ENCODE measurements at places on chromosomes 7 and 10.

GRCh38 chr10:74967911-74968666, 141.7 kb downstream of the KAT6B start:
- DNase-seq: no peak

GRCh38 chr10:52742731-52743130, 29.9 kb downstream of the MBL2 start:
- no peak for DNase-seq

- no peak for DNase-seq
These were observed 19.4 kb downstream of the ZMIZ2 start for GRCh38 chr7:44767912-44768627.

DNA sequence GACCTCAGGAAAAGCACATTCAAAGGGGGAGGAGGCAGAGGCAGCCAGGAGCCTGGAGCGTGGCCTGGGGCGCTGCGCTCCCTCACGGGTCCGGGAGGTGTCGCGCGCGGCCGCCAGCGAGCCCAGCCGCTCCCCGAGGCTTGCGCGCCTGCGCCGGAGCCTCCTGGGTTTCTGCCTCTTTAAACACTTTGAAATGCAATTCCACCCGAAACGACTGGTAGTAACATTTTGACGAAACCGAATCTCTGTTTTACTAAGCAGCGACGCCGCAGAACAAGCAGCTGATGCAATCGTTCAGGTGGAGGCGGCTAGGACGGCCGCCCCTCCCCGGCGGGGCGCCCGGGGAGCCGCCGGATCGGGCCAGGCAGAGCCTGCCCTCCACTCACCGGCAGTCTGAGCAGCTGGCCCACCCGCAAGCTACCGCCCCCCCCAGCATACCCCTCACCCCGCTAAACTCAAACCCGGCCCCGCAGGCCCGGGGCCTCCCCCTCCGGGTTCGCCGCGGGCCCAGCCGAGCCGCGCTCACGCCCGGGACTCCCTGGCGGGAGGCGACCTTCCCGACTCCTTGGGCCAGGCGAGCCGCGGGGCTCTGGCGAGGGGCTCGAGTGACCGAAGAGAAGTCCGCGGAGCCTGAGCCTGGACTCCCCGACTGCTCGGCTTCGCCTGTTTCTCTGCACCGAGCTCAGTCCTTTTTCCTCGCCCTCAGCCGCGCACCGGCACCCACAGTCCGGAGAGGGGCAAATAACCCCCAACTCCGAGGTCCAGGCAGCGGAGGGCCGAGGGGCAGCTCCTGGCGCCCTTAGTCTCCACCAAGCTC, 3.2 kb downstream of the MKX start:
- peak; percentile 61 for DNase-seq

DNA sequence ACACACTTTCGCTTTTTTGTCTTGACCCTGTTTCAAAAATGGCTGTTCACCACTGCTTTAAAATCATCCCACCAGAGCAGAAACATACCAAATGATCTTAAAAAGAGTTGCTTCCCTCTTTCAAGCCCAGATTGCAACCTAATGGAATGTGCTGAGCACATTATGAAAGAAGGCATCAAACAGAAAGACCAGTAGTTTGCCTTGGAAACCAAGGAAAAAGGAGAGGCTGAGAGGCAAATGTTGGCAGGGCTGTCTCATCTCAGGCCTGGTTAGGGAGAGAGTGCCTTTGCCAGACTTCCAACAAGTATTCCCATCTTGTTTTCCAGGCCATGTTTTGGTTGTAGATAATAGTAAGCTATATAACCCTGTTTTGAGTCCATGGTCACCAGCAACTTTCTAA, 64.3 kb downstream of the ABCB4 start:
- DNase-seq: no peak

- DNase-seq: peak; percentile 12
These were observed 26.7 kb downstream of the ERCC6 start for GRCh38 chr10:49512121-49512809.

- DNase-seq: no peak
These were observed 48.7 kb upstream of the DYNC1I1 start for GRCh38 chr7:95723583-95724180.

- no peak for DNase-seq
These were observed 190.7 kb downstream of the FAM107B start for GRCh38 chr10:14583967-14584366.

DNA sequence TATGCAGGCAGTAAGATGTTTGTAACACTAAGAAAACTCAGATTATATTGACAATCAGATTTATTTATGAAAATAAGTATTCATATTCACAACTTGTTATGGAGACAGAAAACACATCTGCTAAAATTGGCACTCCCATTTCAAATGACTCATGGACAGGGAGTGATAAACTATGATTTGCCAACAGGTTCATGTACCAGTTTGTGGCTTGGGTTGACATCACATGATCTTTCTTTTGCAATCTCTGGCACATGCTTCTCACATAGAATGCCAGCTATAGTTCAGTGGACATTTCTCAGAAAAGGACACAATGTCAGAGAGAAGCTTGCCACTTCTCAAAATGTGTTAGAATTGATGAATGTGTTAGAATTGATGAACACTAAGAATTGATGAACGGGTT, 663.2 kb upstream of the ANKRD30A start:
- DNase-seq: no peak

GRCh38 chr7:7014827-7015595, 167.3 kb upstream of the C1GALT1 start:
- no peak for DNase-seq

DNA sequence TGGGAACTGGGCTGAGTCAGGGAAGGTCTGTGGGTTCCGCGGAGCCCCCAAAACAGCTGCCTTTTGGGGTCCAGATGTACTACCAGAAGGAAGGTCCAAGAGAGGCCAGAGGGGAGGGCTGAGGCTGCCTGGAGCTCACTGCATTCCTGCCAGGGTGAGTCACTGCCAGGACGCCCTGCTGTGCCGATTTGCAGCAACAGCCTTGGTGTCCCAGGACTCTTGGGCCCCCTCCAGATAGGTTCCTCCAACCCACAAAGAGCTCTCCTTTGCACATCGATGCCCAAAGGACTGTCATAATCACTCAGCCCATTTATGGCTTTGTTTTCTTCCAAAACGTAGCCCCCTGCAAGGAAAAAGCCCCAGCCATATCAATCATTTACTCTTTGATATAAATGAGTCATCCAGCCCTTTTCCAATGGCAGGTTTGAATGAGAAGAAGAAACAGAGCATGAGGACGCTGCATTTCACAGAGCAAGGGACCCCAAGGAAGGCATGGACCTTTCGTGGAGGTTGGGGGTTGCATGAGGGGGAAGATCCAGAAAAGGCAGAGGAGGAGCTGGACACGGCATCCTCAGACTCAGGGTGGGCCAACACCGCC, 32.2 kb upstream of the COL13A1 start:
- no peak for DNase-seq

DNA sequence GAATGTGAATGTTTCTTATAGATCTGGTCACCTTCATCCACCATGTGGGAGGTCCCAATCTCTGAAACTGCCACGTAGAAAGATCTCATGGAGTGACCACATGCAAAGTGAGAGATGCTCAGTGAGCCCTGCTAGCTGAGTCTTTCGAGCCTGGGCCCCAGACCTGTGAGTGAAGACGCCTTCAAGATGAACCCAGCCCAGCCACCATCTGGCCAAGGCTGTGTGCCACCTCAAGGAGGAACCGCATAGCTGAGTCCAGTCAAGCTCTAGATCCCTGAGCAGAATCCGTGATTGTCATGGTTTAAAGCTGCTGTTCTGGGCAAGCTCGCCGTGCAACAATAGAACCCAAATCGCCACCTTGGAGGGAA, 20.2 kb upstream of the PPIF start:
- DNase-seq: no peak

- DNase-seq: no peak
These were observed 22.7 kb upstream of the IKZF1 start for GRCh38 chr7:50281680-50282445.

GRCh38 chr7:139830292-139830691, 1.2 kb downstream of the TBXAS1 start:
- DNase-seq: no peak

GRCh38 chr10:15141136-15142054, 27.1 kb downstream of the NMT2 start:
- no peak for DNase-seq

GRCh38 chr7:103580031-103580430, 134.0 kb upstream of the SLC26A5 start:
- no peak for DNase-seq

- DNase-seq: no peak
These were observed 112.8 kb downstream of the TRRAP start for GRCh38 chr7:98991141-98991540.

- DNase-seq: no peak
These were observed 16.1 kb downstream of the OGDH start for GRCh38 chr7:44622342-44623151.

DNA sequence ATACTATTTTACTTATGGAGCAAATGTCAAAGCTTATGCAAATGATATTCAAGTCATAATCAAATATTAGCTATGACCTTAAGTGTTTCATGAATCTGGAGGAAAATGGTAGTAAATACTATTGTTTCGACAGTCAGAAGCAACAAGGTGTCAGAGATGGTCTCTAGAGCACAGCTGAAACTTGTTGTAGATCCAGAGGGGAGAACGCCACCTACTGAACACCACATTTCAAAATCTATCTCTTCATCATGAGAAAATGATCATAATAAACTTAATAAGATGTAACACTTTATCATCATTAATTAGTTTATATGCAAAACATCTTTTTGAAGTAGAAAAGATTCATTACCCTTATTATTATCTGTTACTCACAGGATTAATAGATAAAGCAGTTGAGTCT, 418.7 kb downstream of the GATA3 start:
- no peak for DNase-seq

GRCh38 chr7:32255036-32255435, 184.8 kb upstream of the PDE1C start:
- no peak for DNase-seq

DNA sequence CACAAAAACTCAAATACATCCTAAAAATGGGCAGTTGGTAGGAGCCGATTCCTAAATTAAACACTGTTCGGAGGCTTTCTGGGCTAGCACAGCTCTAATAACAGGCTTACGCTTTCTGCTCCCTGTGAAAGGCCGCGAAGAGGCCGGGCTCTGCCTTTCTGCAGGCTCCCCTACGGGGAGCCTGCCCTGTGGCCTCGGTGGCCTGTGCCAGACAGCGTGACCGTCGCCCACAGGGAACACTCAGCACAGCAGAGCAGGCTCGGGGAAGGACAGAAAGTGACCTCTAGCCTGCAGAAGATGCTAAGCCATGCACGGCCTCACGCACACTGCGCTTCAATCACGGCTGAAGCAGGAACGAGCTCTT, 64.2 kb downstream of the DIP2C start:
- DNase-seq: no peak

DNA sequence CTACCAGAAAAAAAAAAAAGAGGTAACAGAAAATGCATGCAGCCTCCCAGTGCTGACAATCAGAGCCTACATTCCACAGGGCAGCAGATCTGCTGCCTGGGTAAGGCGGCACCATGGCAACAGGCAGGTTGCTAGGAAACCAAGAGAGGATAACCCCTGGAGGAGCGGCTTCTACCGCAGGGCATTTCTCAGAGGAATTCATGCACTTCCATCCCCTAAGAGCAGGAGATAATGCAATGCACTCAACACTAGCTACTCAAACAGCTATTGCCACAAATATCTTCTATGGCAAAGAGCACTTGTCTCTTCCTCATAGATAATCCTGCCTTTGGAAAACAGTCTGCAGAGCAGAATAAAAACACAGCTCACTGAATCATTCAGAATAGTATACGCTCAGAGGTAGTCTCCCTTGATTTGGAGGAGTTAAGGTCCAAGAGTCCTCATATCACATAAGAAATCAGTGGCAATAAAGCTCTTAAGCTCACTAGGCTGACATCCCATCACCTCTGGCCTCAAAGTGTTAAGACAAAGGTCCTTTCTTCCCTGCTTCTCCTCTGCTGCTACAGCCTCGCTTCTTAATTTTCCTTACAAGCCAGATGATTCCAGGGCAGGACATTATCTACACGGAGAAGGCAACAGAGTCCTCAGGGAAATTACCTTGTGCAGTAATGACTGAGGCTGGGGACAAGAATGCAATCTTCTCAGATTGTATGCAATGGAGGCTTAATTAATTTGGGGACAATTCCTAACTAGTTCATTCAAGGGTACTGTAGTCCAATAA, 10.7 kb downstream of the PSAP start:
- DNase-seq: no peak

- no peak for DNase-seq
These were observed 34.8 kb downstream of the MDFIC start for GRCh38 chr7:114956702-114957101.

- DNase-seq: no peak
These were observed 2.1 kb upstream of the IDE start for GRCh38 chr10:92575961-92576360.

GRCh38 chr7:134857958-134858357, 78.5 kb downstream of the CALD1 start:
- no peak for DNase-seq

- DNase-seq: no peak
These were observed 29.4 kb downstream of the WDR86 start for GRCh38 chr7:151380199-151381097.

DNA sequence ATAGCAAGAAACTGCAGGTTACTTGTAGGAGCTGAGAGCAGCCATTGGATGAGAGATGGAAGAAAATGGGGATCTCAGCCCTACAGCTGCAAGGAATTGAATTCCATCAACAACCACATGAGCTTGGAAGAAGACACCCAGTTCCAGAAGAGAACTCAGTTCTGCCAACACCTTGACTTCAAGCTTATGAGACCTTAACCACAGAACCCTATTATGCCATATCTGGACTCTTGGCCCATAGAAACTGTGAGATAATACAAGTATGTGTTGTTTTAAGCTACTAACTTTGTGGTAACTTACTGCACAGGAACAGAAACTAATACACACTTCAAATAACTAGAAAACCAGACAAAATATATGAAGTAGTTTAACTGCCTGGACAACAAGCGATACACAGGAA, 212.4 kb upstream of the CACNA2D1 start:
- DNase-seq: no peak

DNA sequence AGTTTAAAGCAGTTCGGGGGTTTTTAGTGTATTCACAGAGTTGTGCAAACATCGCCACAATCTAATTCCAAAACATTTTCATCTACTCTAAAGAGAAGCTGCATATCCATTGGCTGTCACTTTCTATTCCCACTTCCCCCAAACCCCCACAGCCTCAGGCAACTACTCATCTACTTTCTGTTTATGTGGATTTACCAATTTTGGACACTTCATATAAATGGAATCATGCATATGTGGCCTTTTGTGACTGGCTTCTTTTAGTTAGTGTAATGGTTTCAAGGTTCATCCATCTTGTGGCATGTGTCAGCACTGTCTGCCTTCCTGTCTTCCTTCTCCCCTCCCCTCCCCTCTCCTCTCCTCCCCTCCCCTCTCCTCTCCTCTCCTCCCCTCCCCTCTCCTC, 78.5 kb upstream of the FZD1 start:
- no peak for DNase-seq

GRCh38 chr7:36943591-36944435, 219.5 kb upstream of the AOAH start:
- no peak for DNase-seq

DNA sequence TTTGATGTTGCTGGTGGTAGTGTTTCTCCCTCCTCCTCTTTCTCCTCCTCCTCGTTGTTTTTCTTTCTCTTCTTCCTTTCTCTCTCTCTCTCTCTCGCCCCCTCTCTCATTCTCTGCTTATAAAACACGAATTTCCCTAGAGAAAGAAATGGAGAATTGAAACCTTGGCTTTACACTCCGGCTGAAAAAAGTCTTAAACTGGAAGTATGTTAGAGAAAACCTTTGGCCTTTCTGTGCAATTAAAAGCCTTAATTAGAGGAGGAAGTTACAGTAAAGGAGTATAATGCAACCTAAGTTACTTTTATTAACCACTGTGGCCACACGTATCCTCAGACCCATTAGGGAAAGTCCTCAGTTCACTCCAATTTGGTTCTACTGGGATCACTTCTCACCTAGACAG, 501.7 kb upstream of the SORCS1 start:
- DNase-seq: no peak
